ENCODE measurements at places on chromosomes 7 and 10.

DNA sequence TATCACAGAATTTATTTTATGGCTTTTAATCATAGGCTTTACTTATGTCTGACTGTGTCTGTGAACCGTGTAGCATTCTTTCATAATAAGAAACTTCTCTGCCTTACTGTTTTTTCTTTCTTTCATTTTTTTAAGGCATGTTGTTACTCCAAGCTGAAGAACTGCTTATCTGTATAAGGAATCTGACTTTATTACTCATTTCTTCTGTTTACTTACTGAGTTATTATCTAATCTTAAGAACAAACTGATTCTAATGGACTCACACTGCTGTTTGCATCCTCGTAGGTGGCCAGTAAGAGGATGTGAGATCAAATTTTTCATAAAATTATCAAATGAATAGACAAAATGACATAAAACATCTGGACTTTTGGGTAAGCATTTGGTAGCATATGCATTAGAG is 54.7 kb upstream of the DNAJC1 start:
- no peak for DNase-seq

GRCh38 chr10:35579726-35580422 is 25.3 kb upstream of the GJD4 start:
- DNase-seq: no peak

DNA sequence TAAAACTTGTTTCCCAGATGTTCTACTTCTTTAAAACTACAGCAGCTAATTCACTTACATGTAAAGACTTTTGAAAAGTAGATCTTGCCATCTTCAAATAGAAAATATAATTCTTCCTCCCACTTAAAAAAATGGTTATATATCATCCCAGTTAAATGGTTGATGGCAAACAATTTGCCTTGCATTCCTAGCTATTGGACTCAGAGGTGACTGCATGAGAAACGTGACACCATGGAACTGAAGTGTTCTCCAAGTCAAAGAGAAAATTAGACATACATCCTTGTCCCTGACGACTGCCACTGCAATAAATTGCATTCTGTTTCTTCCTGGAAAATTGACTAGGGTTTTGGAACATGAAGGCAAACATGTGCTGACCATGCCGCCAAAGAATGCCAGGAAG is 95.0 kb upstream of the POM121L12 start:
- no peak for DNase-seq

- no peak for DNase-seq
These were observed 53.6 kb downstream of the ADRA2A start for GRCh38 chr10:111130471-111130870.

- no peak for DNase-seq
These were observed 402.6 kb downstream of the NRG3 start for GRCh38 chr10:82277591-82277990.
